ENCODE measurements at places on chromosomes 5 and 9.

DNA sequence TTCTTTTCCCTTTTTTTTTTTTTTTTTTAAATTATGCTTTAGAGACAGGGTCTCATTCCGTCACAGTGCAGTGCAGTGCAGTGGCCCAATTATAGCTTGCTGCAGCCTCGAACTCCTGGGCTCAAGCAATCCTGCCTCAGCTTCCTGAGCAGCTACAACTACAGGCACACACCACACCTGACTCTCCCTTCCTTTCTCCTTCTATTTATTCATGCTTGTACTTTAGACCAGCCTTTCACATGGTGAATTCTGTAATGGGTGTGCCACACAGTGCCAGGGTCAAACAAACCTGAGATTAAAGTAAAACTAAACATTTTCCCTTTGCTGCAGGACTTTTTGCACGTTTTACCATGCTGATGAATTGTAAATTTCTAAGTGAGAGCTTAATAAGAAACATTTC is 8.0 kb downstream of the SH3RF2 start:
- no peak for DNase-seq

DNA sequence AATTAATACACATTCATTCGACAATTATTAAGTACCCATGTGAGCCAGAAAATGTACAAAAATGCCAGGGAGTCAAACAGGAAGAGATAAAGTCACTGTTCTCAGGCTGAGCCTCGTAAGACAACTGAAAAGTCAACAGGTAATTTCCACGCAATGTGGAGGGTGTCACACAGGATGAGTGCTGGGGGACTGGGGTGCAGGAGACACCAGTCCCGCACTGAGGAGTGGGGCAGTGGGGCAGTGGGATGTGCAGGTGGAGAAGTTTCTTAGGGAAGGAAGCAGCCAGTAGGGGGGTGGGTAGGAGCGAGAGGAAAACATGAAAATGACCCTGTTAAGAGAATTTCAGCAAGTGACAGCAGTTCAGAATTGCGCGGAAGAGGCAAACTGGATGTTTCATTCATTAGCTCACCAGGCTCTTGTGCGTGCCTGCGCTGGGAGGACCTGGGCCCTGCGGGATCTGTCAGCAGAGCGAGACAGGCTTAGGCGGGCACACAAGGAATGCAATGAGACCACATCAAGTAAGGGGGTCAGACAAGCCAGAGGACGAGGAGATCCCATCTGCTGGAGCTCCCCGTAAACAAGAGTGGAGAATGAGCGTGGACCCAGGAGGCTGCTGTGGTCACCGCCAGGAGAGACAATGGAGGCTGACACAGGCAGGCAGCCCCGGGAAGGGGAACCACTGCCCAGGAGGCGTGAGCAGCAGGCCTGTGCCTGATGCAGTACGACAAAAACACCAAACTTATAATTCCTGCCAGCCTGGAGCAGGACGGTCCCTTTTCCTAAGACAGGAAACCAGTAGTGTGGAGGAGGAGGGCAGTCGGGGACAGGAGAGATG is 21.0 kb downstream of the CAMSAP1 start:
- no peak for DNase-seq

GRCh38 chr5:155929112-155929511 is 397.9 kb upstream of the SGCD start:
- no peak for DNase-seq

DNA sequence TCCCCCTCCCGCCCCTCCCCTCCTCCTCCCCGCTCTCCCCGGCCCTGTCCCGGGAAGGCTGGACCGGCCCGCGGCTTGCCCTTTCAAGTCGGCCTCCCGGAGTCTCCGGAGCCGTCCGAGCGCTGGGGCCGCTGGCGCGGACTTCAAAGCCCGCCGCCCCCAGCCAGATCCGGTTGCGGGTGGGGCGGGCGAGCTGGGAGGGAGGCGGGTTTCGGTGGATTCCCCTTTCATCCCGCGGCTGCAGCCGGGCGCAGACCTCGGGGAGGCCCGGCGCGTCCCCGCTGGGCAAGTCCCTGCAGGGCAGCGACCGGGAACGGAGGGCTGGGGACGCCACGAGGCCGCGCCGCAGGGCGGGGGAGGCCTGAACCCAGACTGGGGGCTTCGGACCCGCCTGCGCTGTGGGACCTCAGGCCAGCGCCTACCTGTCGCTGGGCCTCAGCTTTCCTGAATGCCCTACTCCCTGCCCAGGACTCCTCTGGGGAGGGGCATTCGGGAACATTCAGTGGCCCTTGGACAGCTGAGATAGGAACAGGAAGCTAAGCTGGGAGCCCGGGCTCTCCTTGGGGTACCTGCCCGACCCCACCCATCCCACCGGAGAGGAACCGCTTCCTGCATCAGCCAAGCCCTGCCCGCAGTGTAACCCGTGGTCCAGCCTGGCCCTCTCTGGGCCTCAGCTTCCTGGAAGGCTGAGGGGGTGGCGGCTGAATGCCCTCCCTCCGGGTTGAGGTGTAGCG is 23.4 kb downstream of the C9orf50 start:
- DNase-seq = peak; percentile 18

DNA sequence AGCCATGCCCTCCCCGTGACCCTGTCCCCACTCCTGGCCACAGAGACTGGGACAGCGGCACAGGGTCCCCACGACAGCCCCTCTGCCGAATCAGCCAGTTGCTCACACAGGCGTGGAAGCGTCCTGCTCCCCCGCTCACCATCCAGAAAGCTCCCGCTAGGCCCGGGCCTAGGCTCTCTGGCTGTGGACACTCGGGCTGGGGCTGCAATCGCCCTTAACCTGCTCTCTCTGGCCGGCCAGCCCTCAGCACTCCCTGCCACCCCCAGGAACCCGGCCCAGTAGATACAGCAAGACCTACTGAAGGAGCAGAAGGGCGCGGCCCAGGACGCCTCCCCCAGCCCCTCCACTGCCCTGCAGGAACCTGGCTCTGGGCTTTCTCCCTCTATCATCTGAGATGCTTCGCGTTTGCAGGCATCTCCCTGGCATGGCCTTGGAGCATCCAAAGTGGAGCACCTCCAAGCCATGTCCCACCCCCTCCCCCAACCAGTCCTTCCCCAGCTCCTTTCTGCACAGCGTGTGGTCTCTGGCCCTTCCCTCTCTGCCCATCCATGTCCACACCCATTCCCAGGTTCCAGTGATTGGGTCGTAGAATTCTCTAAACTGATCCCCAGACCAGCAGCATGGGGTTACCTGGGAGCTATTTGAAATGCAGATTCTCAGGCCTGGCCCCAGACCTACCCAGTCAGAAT is 113.7 kb upstream of the LMX1B start:
- no peak for DNase-seq

GRCh38 chr5:68074633-68075032 is 140.9 kb upstream of the PIK3R1 start:
- no peak for DNase-seq

DNA sequence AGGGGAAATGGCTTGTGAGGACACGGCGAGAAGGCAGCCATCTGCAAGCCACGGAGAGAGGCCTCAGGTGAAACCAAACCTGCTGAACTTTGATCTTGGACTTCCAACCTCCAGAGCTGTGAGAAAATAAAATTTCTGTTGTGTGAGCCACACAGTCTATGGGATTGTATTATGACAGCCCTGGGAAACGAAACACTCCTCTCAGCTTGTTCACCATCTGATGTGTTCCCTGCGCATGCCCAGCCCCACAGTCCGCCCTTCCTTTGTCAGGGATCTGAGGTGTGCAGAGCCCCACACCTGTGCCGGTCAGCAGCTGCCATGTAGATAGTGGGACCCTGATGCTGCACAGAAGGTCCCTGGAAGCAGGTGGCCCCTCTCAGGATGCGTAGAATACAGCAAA is 34.1 kb downstream of the PLPP7 start:
- DNase-seq = no peak

DNA sequence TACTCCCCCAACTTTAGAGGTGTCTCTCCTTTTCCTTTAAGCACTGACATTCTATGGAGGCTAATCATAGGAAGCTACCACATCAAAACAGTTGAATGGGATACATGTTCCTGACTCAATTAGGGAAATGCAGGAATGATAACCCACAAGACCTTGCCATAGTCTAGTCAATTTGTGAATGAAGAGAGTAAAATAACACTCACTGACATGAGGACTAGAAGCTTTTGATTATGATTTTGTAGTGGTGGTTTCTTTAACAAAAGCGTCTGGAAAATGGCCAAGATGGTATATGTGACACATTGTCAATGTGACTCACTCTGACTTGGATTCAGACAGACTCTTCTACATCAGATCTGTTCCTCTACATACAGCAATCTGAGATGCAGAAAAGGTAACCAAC is 13.7 kb upstream of the PRELID2 start:
- no peak for DNase-seq

Measured in CD4-positive, alpha-beta T cell treated with Interleukin-4 for 1 hour (primary cell).